ENCODE measurements at places on chromosomes 16 and 17. TPM values are rescaled to one million over a fixed set of nuclear protein-coding genes. Genes with fewer than 3 reads are reported as not detected.

The CDH3 gene
- polyA plus RNA-seq: not detected

The SLC6A2 gene
- polyA plus RNA-seq: not detected

The KCNJ18 gene
- not detected for polyA plus RNA-seq

The BOLA2 gene
- polyA plus RNA-seq: 7.2 TPM

The TUBB3 gene
- polyA plus RNA-seq: 96.4 TPM

The PITPNM3 gene
- polyA plus RNA-seq: 6.5 TPM

The CEP112 gene
- polyA plus RNA-seq: 7.2 TPM

The ATF7IP2 gene
- polyA plus RNA-seq: 1.1 TPM

Data from GM23248 (cell line).